ENCODE measurements at places on chromosomes 11 and 22.

DNA sequence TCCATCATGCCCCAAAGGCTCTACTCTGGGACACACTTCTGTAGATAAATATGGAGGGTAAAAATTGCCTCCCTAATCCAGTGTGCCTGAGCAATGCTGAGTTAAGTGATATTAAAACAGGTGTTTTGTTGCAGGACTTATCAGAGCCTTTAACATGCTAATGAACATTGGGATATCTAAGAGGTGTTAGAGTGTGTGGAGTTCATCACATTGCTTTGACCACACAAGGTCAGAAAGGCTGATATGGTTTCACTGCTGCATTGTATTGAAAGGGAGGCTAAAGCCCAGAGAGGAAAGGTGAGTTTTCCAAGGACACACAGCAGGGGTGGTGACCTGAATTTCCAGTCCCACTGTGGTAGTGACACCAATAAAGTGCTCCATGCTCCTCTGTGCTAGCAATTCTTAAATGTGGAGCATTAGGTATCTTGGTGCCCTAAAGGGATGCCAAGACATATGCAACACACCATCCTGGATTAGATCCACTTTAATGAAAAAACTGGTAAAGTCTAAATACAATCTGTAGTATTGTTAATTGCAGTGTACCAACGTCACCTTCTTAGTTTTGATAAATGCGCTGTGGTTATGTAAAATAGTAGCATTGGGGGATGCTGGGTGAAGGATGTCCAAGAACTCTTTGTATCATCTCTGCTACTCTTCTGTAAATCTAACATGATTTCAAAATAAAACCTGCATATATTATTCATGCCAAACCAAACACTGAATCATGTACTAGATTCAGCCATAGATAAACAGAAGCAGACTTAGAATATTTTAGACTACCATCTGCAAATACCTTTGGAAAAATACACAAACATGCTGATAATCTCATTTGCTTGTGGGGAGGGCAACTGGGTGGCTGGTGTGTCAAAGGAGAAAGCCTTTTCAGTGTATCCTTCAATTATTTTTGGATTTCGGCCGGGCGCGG is 45.8 kb downstream of the MIAT start:
- no peak for DNase-seq

- no peak for DNase-seq
These were observed 15.9 kb downstream of the CRELD2 start for GRCh38 chr22:49934160-49934890.

DNA sequence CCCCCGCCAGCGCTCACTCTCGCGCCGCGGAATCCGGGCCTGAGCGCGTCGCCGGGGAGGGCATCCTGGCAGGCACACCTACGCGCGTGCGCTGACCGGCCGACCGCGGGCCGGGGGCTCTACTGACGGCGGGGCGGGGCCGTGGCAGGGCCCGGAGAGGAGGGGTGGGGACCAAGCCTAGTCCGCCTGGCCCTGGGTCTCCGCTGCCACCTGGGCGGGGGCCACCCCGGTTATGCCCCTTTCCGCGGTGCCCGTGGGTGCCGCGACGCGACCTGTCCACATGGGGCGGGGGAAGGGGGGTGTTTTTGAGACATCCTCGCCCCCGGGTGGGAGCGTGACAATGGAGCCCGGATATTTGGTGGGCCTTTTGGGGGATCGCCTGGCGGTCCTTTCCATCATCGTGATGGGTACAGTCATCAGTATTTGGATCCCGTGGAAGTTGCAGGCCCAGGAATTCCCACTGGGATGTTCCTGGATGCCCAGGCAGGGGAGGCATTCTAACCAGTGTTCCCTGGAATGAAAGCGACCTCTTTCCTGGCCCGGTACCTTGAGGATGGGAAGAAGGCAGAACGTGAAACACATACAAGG is 2.2 kb downstream of the NCAM1 start:
- DNase-seq, result peak; percentile 72

- DNase-seq, result no peak
These were observed 3.1 kb downstream of the TRMT112 start for GRCh38 chr11:64314146-64314804.

- no peak for DNase-seq
These were observed 314.7 kb upstream of the SORL1-AS1 start for GRCh38 chr11:121767433-121767832.

DNA sequence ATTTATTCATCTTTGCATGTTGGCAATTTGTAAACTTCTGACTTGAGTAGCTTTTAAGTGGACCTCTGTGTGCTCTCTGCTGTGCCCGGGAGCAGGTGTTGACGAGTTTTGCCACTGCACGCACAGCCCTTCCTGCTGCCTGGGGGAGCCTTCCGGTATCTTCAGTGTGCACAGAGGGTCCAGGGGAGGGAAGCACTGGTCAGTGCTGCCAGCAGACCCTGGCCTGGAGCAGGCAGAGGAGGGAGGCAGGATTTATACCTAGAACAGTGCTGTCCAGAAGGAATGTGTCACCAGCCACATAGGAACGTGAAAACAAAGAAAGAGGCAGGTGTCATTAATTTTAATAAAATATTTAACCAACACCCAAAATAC is 403.6 kb downstream of the TBC1D22A start:
- DNase-seq, result no peak

GRCh38 chr22:36773935-36774334 is 2.0 kb downstream of the IFT27 start:
- no peak for DNase-seq

DNA sequence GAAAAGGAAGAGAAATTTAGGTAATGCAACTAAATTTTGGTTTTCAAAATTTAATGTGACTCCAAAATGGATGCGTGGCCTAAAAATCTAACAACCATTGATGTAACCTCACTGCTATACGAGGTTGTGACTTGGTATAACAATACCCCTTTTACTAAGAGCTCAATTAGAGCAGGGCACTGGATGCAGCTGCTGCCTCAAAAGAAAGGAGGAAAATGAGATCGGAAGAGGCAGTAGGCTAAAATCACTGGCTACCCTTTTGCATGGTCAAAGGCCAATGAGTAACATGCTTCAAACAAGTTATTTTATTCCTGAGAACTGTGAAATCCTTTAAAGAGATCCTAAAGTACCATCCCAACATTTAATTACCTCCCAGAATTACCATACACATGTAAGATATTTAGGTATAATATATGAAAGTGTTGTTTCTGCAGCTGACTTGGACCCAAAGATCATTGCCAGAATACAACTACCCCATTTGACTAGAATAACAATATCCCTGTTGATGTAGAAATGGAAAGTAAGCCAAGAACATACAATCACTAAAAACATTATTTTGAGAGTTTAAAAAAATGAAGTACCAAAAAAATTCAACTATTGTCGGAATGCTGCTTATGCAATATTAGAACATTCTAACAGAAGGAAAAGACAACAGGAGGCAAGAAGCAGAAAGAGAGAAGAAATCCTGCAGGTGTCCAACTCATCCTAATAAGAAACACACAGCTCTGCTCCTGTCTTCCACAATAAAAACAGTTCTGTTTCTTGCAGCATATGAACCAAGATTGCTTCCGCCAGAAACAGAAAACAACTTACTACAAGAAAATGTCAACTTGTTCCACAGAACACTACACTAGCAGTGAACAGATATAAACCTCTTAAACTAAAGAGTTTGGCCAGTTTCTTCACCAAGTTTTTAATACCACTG is 15.0 kb downstream of the SIK3 start:
- no peak for DNase-seq

DNA sequence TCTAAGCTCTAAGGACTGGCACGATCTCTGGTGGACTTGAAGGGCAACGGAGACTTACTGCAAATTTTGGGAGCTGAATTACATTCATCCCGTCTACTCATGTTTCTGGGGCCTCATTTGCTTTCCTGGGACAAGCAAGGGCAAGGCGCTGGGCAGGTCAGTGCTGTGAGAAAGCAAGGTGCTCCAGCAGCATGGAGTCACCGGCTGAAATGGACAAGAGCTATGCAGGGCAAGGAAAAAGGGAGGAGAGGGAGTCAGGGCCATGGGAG is 25.6 kb downstream of the FLI1 start:
- DNase-seq, result no peak

DNA sequence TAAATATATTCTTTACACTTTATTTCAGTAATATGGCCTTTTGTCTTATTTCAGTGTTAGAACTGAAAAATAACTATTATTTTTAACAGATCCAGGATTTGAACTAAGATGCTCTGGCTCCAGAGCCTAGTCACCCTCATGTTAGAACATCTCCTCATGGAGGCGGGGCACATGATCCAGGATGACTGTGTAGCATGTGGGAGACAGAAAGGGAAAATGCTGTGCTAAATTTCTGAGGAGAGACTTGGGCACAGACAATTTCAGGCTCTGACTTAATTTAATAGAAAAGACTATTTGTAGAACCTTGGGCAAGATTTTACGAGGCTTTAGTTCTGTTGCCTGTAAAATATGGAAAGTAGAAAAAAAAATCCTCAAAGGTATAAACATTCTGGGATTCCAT is 24.1 kb downstream of the CTSC start:
- no peak for DNase-seq

DNA sequence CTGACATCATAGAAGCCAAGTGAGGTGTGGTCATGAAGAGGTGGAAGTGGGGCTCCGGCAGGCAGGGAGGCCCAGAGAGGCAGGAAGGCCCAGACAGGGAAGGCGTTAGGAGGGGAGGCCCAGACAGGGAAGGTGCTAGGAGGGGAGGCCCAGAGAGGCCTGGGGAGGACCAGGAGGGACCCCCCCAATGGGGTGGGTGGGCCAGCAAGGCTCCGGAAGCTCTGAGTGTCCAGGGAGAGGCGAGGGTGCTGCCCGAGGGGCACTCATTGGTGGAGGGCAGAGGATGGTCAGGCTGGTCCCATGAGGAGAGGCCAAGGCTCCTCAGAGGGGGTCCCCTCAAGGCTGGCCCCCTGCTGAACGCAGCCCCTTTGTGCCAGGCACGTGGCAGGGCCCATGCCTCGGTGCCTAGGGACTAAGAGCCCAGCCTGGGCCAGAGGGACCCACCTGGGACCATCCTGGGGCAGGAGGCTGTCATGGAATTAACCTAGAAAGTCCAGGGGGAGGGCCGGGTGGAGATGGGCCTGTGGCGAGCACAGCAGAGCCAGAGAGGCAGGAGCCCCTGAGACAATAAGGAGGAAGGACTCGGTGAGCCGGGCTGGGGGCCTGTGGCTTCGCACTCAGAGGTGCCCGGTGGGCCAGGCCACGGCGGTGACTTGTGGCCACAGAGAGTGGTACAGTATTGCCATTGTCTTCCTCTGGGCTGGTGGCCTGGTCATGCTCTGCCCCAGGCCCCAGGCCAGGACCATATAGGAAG is 12.2 kb downstream of the PHLDA2 start:
- no peak for DNase-seq

- no peak for DNase-seq
These were observed 42.2 kb downstream of the UBASH3B start for GRCh38 chr11:122697636-122698167.

DNA sequence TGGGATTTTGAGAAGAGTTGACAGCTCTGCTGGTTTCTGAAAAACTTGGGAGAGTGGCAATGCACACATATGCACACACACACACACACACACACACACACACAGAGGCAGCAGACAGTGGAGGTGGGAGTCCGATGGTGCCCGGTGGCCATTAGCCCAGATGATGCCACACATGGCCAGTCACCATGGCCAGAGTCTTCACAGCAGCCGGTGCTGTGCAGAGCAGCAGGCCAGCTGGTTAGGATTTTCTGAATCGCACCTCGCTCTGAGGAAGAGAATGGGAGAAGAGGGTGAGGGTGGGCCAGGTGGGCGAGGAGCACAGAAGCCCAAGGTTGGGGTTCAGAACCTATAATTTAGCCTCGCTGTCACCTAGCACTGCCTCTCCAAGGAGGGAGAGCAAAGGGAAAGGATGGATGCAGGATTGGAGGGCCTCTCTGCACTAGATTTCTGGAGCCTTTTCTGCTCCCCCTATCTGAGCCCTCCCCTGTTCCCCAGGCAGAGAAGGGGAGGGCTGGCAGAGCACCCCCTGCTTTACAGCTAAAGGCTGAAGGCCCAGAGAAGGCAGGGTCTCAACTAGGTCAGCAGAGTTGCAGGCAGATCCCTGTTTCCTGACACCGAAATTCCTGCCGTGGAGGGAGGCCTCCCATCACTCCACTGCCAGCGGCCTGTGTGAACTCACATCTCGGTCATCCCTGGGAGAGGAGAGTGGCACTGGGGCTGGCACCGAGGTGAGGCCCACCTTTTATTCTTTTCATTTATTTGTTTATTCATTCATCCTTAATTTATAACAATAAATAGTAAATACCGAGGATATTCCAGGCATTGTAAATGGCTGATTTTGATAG is 25.8 kb upstream of the FXYD6 start:
- DNase-seq, result no peak

GRCh38 chr11:72553706-72554105 is 119.4 kb upstream of the CLPB start:
- DNase-seq, result no peak

GRCh38 chr11:45089251-45089650 is 57.2 kb upstream of the PRDM11 start:
- no peak for DNase-seq
